ENCODE measurements at places on chromosomes 4 and X.

GRCh38 chr4:186736466-186736865 lies 12.8 kb upstream of the FAT1 start:
- DNase-seq: no peak

DNA sequence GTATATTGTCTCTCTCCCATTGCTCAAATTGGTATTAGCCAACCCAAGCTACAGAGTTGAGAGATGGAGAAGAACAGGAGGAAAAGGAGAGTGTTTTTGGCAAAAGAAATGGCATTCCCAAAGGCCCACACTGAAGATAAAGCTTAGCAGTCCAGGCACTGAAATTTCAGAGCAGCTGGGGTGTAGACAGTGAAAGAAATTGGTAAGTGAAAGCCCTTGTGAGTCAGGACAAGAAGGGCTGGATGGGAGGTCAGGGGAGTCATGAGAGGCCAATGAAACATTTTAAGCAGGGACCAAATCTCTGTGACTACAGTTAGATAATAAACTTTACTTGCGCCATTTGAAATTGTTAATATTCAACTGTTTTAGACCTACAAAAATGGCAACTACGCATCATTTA lies 177.7 kb downstream of the ADAMTS3 start:
- DNase-seq: no peak

DNA sequence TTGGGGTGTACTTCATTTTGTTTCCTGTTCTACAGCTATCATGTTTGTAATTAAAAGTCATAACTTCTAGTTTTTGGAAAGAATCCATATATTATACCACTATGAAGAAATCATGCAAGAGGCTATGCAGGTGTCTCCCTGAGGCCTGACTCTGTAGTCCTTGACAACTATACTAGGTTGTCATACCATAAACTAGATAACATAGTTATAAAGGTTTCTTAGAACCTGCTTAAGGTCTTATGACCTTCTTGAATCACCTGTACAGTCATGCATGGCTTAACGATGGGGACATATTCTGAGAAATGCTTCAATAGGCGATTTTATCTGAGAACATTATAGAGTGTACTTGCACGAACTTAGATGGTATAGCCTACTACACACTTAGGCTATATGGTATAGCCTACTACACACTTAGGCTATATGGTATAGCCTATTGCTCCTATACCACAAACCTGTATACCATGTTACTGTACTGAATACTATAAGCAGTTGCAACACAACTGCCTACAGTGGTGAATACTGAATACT lies 3.3 kb downstream of the PWWP3B start:
- no peak for DNase-seq

DNA sequence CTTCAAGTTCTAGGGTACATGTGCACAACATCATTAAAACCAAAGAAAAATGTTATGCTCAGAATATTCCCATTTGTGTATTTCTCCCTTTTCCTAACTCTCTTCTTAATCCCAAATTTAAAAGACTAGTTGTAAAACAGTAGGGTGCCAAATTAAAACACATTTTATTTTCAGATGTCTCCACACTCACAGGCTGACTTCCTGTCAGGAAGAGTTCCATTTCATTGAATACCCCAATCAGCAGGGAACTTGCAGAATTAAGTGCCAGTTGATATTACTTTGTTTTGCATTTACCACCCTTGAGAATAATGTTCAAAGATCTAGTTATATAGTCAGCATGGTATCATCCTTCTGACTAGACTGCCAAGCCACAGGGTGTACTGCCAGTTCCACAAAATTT lies 207.9 kb downstream of the MAB21L2 start:
- no peak for DNase-seq

DNA sequence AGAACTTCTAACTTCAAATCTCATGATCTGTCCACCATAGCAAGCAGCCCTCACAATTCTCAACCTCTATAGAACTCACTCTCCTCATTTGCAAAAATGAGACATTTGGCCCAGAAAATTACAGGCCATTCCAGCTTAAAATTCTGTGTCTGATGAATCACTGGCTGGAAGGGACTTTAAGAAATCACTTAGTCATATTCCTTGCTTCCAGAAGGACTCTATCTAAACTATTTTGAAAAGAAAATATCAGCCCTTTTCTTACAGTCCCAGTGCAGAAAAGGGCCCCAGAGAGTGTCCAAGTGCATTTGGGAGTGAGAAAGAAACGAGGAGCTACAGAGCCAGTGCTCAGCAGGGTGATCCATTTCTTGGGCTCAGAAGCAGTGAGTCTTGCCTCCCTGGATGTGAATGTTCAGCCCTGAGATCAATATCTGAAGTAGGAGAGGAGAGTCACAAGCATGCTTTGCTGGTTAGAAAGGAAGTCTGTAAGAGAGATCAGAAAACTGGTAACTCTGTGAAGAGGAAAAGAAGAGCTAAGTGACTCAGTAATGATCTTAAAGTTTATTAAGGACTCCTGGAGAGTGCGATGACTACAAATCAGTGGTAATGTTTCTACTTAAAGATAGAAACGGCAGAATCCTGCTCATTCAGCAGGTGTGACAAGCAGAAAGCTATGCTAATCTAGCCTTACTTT lies 139.8 kb downstream of the PALLD start:
- DNase-seq: peak; percentile 90

- DNase-seq: no peak
Observed at GRCh38 chrX:11449613-11450012, 156.4 kb downstream of the AMELX start.

DNA sequence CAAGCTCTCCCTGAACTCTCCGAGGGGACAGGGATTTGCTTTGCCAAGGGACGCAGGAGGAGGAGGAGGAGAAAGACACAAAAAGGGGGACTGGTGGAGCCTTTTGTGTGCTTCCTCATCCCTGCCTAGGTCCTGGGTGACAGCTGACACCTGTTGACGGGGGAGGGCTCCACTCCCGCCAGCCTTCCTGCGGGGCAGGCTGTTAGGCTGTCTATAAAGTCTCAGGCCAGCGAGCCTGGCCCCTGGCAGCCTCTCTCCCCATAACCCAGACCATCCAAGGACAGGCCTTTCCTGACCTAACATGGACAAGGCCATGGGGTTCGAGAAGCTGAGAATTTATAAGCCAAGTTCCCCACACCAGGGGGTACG lies 832 bp upstream of the EVC2 start:
- DNase-seq: no peak

DNA sequence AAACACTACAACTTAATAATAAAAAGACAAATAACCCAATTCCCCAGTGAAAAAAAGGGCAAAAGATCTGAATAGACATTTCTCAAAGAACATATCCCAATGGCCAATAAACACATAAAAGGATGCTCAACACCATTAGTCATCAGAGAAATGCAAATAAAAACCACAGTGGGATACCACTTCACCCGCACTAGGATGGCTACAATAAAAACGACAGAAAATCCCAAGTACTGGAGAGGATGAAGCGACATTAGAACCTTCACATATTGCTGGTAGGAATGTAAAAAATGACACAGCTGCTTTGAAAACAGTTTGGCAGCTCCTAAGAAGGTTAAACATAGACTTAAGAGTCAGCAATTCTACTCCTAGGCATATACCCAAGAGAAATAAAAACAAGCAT lies 140.6 kb upstream of the ARX start:
- DNase-seq: peak; percentile 2

- no peak for DNase-seq
Observed at GRCh38 chrX:69067841-69068240, 97.4 kb downstream of the PJA1 start.

DNA sequence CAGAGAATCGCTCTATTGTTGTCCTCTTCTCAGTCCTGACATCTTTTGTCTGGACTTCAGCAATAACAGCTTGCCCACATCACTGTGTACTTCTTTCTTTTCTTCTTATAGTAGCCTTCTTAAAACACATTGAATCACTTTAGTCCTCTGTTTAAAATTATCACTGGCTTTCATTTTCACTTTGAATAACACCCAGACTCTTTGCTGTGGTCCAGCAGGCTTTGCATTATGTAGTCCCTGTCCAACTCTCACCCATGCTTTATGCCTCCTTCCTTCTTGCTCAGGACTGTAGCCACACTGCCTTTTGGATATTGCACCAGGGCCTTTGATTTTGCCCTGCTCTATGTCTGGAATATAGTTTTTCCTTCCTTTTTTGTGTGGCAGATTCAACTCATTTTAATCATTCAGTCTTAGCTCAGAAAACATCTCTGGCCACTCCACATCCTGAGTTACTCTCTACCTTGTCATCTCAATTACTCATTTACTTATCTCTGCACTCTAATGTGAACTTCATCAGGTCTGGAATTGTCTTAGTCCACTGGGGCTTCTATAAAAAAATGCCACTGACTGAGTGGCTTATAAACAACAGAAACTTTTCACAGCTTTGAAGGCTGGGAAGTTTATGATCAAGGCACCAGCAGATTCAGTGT lies 168.2 kb downstream of the C4orf33 start:
- no peak for DNase-seq

DNA sequence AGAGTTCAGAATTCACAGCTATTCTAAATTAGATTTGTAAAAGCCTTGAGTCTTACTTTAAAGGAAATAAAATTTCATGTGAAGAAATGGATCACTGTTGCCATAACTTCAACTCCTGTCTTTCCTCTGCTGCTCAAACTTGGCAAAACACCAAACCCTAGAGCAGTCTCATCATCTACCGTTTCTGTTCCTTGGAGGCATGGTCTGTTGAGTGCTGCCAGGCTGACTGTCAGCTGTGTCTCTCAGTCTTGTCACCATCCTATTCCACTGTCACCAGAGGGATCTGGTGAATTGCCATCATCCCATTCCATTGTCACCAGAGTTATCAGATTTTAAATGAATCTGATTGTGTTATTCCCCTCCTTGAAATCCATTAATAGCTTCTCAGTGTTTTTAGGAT lies 55.6 kb downstream of the STIM2 start:
- DNase-seq: peak; percentile 17

GRCh38 chr4:123597586-123597985 lies 201.0 kb downstream of the SPRY1 start:
- DNase-seq: peak; percentile 57

DNA sequence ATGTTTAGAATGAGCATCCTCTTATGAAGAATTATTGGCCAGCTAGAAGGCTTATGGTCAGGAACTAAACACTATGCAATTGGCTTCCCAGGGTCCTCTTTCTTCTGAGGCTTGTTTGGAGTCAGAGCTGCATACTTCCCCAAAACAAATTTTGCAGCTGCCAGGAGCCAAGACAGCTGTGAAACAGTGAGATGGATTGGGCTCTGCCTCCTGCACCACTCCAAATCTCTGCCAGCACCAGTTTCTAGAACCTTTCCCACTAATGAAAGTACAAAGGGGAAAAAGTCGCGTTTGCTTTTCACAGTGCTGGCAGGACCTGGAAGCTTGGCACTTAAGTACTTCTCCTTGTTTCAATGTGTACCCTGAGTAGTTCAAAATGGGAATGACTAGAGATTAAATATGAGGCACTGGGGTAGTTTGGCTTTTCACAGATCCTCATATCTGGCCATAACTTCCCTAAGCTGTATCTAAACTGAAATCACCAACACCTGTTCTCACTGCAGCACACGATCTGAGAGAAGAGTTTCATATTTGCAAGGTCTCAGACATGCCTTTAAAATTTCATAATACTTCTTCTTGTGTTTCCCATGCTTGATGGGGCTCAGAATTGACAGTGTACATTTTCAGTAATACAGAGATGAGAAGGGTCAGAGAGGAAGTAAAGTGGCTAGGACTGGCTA lies 20.7 kb upstream of the AR start:
- DNase-seq: no peak

DNA sequence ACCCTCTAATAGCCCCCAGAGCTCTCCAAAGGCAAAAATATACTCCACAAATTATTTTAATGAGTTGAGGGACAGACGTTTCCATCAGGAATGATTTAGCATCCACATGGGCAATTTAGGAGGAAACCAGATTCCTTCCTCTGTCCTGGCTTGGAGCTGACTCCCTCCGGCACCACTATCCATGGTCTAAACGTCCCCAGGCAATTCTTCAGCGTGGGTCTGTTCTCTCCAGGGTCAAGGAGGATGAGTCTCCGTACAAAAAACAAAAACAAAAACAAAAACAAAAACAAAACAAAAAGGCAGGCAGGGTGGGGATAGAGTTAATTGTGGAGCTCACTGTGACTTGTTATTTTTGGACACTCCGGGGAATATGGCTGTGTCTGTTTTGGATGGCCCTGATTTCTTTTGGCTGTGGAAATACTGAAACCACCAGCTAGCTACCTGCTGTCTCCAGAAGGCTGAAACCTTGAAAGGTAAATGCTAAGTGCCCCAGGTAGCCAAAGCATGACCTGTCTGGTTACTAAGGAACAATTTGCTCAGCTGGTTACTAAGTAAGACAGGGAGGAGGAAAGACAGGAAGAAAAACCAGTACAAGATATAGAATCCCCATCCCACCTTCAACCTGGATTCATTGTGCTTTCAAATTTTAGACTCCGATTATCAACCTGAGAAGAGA lies 419.1 kb upstream of the LCORL start:
- DNase-seq: no peak

- DNase-seq: no peak
Observed at GRCh38 chr4:1091561-1091995, 21.8 kb downstream of the RNF212 start.

- DNase-seq: no peak
Observed at GRCh38 chr4:149752729-149753128, 62.9 kb downstream of the IQCM start.

- DNase-seq: no peak
Observed at GRCh38 chr4:186514271-186514950, 41.0 kb downstream of the MTNR1A start.

GRCh38 chrX:1727531-1728027 lies 112.7 kb downstream of the ASMT start:
- peak; percentile 74 for DNase-seq

DNA sequence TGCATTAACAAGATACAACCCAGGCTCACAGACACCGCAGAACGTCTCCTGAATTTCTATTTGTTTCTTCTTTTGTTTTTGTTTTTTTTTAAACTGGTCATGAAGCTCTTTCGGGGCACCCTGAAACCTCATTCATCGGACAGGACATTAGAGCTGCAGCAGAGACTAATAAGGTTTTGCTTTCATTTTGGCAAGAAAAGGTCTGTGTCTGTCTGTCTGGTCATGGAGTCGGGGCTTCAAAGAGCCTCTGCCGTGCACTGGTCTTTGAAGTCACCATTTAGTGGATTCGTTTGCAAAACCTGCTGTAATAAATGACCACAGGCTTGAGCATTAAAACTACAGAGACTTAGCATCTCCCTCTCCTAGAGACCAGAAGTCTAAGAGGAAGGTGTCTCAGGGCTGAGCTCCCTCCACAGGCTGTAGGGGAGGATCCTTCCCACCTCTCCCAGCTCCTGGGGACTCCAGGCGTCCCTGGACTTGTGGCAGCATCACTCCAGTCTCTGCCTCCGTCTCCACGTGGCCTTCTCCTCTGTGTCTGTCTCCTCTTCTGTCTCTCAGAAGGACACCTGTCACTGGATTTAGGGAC lies 247.5 kb downstream of the CRLF2 start:
- DNase-seq: no peak

- DNase-seq: peak; percentile 75
Observed at GRCh38 chrX:21985332-21985777, 44.8 kb downstream of the SMS start.

GRCh38 chr4:159101988-159102621 lies 774 bp upstream of the RAPGEF2 start:
- no peak for DNase-seq

DNA sequence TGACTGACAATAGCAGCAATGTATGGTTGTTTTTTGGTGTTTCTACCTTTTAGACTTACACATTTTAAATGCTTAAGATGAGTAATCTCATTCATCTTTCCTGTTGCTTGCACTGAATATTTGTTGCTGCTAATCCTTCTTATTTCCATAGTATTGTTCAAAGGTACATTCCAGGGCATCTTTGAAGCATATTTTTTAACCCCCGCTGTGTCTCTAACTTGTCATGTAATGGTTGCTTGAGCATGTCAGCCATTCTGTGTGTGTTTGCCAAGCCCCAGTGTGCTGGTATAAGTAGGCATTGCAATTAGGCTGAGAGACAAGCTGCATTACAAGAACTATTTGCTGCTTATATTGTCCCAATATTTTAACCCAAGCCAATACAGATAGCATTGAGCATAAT lies 87.9 kb downstream of the IL1RAPL1 start:
- DNase-seq: no peak
